ENCODE measurements at places on chromosomes 13 and 19.

DNA sequence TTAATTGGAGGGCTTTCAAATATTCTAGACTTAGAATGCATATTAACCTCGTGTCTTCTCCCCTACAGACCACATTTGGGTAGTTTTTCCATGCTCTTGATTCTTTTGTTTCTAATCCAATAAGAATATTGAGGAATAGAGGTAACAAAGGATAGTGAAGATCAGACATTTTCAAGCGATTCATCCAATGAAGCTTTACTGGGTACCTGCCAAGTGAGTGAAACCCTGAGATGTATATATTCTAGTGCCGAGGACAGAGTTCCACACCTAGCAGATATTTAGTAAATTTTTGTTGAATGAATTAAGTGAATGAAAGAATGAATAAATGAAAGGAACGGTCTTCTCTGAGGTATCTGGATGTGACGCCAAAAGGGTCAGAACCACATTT, 442 bp upstream of the RFC3 start:
- DNase-seq, result no peak

- no peak for DNase-seq
Measured at GRCh38 chr19:5838353-5839064, 993 bp downstream of the FUT6 start.

- no peak for DNase-seq
Measured at GRCh38 chr13:105773863-105774538, 761.5 kb downstream of the EFNB2 start.

DNA sequence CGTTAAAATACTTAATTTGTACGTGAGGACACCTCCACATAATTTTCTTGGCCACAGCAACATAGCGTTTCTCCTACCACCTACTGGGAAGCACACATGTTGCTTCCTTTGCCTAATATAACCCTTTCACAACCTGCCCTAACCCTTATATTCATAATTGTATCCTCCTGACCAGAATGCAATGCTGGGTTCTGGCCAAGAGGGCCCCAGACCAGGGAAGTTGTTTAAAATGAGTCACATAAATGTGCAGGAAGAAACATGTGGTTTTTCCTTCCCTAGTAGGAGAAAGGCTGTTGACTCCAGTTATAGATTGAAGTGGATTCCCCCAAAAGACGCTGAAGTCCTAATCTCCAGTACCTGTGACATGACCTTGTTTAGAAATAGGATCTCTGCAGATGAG, 187.3 kb downstream of the NUFIP1 start:
- no peak for DNase-seq

DNA sequence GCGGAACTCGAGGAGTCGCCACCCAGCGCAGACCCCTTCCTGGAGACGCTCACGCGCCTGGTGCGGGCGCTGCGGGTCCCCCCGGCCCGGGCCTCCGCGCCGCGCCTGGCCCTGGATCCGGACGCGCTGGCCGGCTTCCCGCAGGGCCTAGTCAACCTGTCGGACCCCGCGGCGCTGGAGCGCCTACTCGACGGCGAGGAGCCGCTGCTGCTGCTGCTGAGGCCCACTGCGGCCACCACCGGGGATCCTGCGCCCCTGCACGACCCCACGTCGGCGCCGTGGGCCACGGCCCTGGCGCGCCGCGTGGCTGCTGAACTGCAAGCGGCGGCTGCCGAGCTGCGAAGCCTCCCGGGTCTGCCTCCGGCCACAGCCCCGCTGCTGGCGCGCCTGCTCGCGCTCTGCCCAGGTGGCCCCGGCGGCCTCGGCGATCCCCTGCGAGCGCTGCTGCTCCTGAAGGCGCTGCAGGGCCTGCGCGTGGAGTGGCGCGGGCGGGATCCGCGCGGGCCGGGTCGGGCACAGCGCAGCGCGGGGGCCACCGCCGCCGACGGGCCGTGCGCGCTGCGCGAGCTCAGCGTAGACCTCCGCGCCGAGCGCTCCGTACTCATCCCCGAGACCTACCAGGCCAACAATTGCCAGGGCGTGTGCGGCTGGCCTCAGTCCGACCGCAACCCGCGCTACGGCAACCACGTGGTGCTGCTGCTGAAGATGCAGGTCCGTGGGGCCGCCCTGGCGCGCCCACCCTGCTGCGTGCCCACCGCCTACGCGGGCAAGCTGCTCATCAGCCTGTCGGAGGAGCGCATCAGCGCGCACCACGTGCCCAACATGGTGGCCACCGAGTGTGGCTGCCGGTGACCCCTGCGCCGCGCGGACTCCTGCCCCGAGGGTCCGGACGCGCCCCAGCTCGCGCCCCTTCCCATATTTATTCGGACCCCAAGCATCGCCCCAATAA, 2.3 kb downstream of the AMH start:
- no peak for DNase-seq

GRCh38 chr13:111482126-111482525, 161.7 kb downstream of the TEX29 start:
- DNase-seq, result no peak

GRCh38 chr19:41225238-41226052, 6.4 kb downstream of the AXL start:
- DNase-seq, result no peak

GRCh38 chr13:44748439-44748838, 172.3 kb upstream of the TSC22D1 start:
- no peak for DNase-seq

GRCh38 chr19:18659281-18660050, 22.6 kb downstream of the KLHL26 start:
- DNase-seq, result no peak

DNA sequence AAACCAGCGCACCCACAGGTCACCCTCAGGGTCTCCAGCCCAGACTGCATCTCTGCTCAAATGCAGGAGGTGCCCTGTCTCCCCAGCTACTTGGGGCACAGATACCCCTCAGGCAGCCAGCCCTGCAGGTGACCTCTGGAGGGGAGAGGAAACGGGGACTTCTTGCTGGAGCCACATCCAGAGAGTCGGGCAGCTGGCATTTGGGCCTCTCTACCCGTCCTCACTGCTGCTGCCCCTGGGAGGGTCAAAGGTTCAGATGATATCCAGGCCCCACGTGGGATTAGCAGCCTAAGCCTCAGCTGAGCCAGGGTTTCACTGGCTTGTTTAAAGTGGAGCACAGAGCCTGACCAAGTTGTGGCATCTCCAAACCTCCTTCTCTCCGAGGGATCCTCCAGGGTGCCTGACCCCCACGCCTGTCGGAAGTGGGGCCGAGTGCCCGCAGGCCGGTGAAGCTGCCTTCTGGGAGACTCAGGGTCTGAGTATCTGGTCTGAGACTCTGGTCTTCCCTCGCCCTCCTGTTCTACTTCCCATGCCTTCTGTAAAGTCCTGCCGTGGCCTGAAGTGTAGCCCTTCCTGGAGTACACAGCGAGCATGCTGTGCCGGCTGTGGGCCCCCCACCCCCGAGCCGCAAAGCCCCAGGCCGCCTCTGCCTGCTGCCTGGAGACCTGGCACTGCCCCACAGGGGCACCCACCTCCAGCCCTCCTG, 2.1 kb downstream of the RASA3 start:
- no peak for DNase-seq

DNA sequence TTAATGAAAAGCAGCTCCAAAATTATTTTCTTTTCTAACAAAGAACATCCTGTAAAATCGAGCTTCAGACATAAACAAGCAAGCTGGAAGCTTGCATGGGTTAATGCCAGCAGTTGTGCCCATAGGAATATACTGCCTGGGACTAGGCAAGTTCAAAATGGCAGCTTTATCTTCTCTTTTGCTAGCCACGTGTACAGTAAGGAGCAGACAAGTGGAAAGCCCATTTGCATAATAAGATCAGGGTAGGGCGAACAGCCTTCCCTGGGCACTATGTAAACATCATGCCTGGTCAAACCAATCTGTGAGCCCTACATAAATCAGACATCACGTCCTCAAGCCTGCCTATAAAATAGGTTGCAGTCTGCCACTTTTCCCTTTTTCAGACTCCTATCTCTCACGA, 489.7 kb downstream of the RFC3 start:
- no peak for DNase-seq

- DNase-seq, result no peak
Measured at GRCh38 chr13:37526710-37527473, 71.7 kb downstream of the POSTN start.

DNA sequence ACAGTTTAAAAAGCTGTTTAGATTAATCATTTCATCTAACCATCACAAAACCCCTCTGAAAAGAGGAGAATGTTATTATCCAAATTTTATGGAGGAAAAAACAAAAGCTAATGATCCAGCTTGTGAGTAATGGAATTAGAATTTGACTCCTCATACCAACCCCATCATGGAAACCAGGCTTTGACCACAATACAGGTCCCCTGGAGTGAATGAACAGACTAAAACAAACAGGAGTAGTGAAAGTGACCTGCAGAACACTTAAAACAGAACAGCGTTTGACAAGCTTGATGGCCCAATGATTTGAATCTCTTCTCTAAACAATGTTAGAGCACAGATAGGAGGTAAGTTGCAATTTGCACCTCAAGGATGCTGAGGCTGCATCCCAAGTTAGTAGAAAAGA, 230.0 kb downstream of the DCT start:
- no peak for DNase-seq

DNA sequence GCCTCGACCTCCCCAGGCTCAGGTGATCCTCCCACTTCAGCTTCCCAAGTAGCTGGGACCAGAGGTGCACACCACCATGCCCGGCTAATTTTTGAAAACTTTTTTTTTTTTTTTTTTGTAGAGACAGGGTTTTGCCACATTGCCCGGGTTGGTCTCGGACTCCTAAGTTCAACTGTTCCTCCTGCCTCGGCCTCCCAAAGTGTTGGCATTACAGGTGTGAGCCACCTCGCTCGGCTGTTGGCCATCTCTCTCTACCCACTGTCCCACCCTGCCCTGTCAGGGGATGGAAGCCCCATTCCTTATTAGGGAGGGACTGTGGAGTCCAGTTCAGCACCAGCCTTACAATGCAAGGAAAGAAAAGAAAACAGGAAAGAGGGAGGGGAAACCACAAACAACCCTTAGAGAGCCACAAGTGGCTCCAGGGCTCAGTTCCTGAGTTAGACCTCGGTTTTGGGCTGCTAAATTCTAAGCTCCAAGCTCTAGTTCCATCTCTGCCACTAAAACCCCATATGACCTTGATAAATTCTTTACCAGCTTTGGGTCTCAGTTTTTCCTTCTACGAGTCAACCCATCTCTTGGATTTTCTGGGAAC, 31.7 kb downstream of the ACTL9 start:
- no peak for DNase-seq

DNA sequence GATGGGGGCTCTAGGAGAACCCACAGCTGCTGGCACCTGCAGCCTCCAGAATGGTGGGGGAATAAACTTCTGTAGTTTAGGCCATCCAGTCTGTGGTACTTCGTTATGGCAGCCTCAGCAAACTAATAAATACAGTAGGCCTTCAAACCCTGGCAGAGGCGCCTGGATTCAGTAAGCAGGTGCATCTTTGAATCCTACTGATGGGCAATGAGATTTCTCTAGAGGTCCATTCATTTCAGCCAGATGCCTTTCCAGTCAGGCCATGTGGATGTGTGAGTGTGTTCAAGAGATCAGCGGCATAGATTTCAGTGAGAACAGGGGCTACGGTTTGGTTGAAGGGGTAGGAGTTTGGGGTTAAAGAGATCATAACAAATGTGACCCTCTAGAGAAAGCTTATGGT, 183.5 kb upstream of the RNF113B start:
- no peak for DNase-seq

DNA sequence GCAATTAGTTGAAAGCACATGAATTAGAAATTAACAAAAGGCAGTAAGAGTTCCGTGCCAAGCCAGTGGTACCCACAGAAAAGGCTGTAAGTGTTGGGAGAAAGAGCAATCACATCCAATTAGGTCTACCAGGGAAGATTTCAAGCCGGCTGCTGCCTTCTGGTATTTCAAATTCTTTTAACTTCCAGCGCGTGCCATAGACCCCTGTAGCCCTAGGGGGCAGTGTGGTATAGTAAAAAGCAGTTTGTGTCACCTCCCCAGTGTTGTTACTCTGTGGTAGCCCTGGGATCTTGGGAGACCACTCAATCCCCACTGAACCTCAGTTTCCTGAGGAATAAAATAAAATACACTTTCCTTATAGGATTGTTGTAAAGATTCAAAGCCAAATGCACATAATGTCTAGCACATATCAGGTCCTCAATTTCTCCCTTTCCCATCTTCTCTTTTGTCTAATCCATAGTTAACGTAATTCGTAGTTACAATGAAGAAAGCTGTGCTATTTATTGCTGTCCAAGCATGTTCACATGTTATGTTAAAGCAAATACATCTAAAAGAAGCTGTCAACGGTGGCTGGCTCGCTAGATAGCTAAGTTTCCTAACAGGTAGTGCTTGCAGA, 230.2 kb downstream of the TDRD3 start:
- no peak for DNase-seq

DNA sequence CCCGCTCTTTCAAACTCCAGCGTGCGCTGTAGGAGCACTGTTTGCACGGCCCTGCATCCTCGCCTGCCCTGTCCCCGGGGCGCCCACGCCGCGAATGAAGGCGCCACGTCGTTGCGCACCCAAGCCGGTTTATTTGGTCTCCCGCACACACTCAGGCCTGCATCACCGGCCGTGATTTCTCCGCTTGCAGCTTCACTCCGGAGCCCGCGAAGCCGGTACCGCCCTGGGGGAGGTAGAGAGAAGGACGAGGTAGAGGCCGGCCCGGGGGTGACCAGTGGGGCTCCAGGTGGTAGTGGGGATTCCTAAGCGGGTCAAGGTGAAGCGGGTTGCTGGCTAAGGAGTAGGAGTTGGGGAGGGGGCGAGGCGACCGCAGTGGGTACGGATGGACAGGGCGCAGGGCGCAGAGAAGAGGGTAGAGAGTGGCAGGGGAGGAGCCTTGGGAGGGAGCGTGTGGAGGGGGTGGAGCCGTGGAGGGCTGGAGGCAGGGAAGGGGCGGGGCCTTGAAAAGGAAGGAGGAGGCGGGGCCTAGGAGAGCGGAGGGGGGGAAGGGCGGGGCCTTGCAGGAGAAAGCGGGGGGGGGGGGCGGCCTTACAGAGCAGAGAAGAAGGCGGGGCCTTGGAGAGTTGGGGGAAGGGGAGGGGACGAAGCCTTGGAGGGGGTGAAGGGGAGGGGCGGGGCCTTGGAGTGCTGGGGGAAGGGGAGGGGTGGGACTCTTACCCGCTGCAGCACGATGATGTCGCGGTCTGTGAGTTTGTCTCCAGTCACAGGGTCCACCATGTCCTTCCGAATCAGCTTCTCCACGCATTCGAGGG, 24.6 kb downstream of the NOSIP start:
- DNase-seq, result no peak

DNA sequence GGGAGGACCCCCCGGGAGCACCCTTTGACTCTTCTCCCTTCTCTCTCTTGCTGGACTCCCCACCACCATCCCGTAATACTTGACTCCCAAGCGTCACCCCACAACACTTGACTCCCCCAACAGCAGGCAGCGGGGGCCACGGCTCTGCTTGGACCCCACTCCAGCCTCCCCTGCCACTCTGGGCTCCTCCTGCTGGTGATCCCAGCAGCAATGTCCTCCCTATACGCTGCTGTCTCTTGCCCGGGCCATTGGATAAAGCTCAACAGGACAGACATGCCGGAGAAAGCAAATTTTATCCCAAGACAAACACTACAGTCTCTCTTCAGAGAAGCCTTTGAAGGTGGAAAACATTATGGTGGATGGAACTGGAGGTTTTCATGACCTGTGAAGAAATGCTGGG, 20.4 kb upstream of the AMER2 start:
- DNase-seq, result no peak

GRCh38 chr13:48066310-48066989, 28.5 kb downstream of the MED4 start:
- no peak for DNase-seq

- DNase-seq, result no peak
Measured at GRCh38 chr13:35727881-35728280, 251.4 kb upstream of the MAB21L1 start.

Measured in cortex of kidney (tissue), 1 donor.